A549 treated with dexamethasone at 1 μM for 4 hours (cell line): ENCODE measurements at places on chromosomes 1 and 21. TPM values are rescaled to one million over a fixed set of nuclear protein-coding genes. Genes with fewer than 3 reads are reported as not detected.

Gene ANKRD34A
- total RNA-seq: 0.24 to 0.47 TPM (median 0.35 TPM) in 5 replicates

Gene SYTL1
- total RNA-seq: 0.10 to 0.73 TPM (median 0.45 TPM) in 5 replicates

Gene CD52
- total RNA-seq: 0.38 TPM in 1 of 5 replicates, not detected in the others

Gene TUFT1
- 7.1 to 9.5 TPM (median 8.4 TPM) in 5 replicates for total RNA-seq

Gene DNTTIP2
- total RNA-seq: 35.8 to 46.2 TPM (median 39.4 TPM) in 5 replicates

Gene BARHL2
- total RNA-seq: not detected in 5 replicates

Gene NECTIN4
- 1.6 to 3.5 TPM (median 2.2 TPM) in 5 replicates for total RNA-seq

Gene IL12RB2
- total RNA-seq: 0.09 to 0.18 TPM (median 0.15 TPM) in 4 of 5 replicates, not detected in the other

Gene NUDT17
- 6.1 to 7.3 TPM (median 6.4 TPM) in 5 replicates for total RNA-seq

Gene FCRL2
- total RNA-seq: not detected in 5 replicates

Gene DIPK1A
- 7.6 to 9.5 TPM (median 8.9 TPM) in 5 replicates for total RNA-seq

Gene CNIH3
- 0.29 to 0.70 TPM (median 0.46 TPM) in 5 replicates for total RNA-seq

Gene MRPS15
- total RNA-seq: 72.5 to 89.0 TPM (median 83.1 TPM) in 5 replicates
